Activated B cell treated with CpG ODN at 0.5 μM for 24 hours (primary cell): ENCODE measurements at places on chromosomes 12 and 14.

- no peaks in the 10 kb centered on the region for H3K27me3 ChIP-seq
- no peaks in the 10 kb centered on the region for H3K36me3 ChIP-seq
- no peak overlapping the region for H3K27ac ChIP-seq
- no peak for DNase-seq
- H3K4me3 ChIP-seq: no peak overlapping the region
Measured at GRCh38 chr12:38695057-38695456, 210.3 kb downstream of the CPNE8 start.

- H3K27me3 ChIP-seq: no peaks in the 10 kb centered on the region
- H3K4me3 ChIP-seq: peak overlapping the region; percentile 84
- H3K36me3 ChIP-seq: peaks cover 5% of the 10 kb centered on the region
- peaks cover 44% of the 10 kb centered on the region for H3K4me1 ChIP-seq
- DNase-seq: peak; percentile 27
- H3K27ac ChIP-seq: peak overlapping the region; percentile 97
Measured at GRCh38 chr14:50363714-50364111, 33.0 kb downstream of the CDKL1 start.

- H3K27me3 ChIP-seq: peaks cover 5% of the 10 kb centered on the region
- no peaks in the 10 kb centered on the region for H3K36me3 ChIP-seq
- no peak overlapping the region for H3K4me3 ChIP-seq
- H3K4me1 ChIP-seq: no peaks in the 10 kb centered on the region
Measured at GRCh38 chr14:101022916-101023435, 119.5 kb upstream of the RTL1 start.

GRCh38 chr12:5064913-5065490, 21.3 kb downstream of the KCNA5 start:
- H3K4me1 ChIP-seq: no peaks in the 10 kb centered on the region
- H3K27me3 ChIP-seq: no peaks in the 10 kb centered on the region
- no peak overlapping the region for H3K4me3 ChIP-seq
- no peak overlapping the region for H3K27ac ChIP-seq

DNA sequence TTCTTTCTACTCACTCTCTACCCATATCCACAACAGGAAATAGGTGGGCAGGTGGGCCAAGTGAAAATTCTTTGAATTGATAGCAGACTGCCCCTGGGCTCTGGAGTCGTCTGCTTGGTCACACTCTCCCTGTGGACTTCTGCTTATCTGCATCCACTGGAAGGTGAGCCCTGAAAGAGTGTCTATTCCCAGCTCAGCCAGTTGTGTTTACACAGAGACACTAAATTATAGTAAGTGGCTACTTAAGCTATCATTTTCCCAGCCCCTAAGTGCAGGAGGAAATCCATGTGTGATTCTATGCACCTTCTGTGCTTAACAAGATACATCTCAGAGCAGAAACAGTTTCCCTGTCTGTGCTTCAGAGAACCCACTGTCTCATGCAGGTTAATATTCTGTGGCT, 338.4 kb downstream of the FUT8 start:
- no peak for DNase-seq
- H3K4me3 ChIP-seq: no peak overlapping the region
- H3K36me3 ChIP-seq: no peaks in the 10 kb centered on the region
- no peak overlapping the region for H3K27ac ChIP-seq
- no peaks in the 10 kb centered on the region for H3K27me3 ChIP-seq

DNA sequence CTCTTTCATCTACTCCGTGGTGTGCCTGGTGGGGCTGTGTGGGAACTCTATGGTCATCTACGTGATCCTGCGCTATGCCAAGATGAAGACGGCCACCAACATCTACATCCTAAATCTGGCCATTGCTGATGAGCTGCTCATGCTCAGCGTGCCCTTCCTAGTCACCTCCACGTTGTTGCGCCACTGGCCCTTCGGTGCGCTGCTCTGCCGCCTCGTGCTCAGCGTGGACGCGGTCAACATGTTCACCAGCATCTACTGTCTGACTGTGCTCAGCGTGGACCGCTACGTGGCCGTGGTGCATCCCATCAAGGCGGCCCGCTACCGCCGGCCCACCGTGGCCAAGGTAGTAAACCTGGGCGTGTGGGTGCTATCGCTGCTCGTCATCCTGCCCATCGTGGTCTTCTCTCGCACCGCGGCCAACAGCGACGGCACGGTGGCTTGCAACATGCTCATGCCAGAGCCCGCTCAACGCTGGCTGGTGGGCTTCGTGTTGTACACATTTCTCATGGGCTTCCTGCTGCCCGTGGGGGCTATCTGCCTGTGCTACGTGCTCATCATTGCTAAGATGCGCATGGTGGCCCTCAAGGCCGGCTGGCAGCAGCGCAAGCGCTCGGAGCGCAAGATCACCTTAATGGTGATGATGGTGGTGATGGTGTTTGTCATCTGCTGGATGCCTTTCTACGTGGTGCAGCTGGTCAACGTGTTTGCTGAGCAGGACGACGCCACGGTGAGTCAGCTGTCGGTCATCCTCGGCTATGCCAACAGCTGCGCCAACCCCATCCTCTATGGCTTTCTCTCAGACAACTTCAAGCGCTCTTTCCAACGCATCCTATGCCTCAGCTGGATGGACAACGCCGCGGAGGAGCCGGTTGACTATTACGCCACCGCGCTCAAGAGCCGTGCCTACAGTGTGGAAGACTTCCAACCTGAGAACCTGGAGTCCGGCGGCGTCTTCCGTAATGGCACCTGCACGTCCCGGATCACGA, 2.2 kb downstream of the SSTR1 start:
- no peaks in the 10 kb centered on the region for H3K4me1 ChIP-seq
- no peak overlapping the region for H3K27ac ChIP-seq
- no peak overlapping the region for H3K4me3 ChIP-seq
- H3K36me3 ChIP-seq: peaks cover 2% of the 10 kb centered on the region
- DNase-seq: no peak

DNA sequence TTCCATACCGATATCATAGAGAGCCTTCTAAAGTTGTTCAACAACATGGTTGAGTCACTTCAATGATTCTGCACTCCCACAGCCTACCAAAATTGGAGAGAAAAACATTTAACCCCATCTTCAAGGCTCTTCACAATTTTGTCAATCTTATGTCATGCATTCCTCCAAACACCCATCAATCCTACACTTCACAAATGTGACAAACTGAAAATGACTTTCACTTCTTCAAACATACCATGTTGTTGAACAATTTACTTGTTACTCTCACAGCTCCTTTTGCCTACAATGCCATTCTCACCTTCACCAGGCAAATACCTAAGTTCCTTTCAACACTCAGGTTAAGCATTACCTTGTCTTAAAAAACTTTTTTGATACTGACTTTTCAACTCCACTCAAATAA, 88.0 kb downstream of the OSBPL8 start:
- no peak overlapping the region for H3K27ac ChIP-seq
- peaks cover 12% of the 10 kb centered on the region for H3K4me1 ChIP-seq
- no peak for DNase-seq
- H3K27me3 ChIP-seq: no peaks in the 10 kb centered on the region

DNA sequence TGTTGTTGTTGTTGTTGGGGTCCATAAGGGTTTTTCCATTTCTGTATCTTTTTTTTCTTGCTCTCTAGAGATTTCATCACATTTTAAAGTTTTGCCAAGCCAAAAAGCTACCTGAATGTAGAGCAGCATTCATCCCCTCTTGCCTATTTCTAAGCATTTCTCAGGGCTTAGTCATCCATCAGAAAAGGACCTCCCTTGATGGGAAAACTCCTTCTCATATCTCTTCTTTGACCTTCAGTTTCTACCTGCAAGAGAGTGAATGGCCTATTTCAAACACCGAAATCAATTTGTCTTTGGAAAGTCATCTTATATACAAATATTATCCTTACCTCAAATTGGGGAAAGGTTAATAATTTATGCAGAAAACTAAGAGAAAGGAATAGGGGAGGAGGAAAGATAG, 4.5 kb downstream of the MYBPC1 start:
- H3K27me3 ChIP-seq: no peaks in the 10 kb centered on the region
- no peak for DNase-seq
- no peak overlapping the region for H3K27ac ChIP-seq

- DNase-seq: no peak
- no peaks in the 10 kb centered on the region for H3K36me3 ChIP-seq
- no peak overlapping the region for H3K4me3 ChIP-seq
- H3K27me3 ChIP-seq: no peaks in the 10 kb centered on the region
- H3K27ac ChIP-seq: no peak overlapping the region
- H3K4me1 ChIP-seq: no peaks in the 10 kb centered on the region
Measured at GRCh38 chr14:43204816-43205215, 1302.3 kb downstream of the FSCB start.

DNA sequence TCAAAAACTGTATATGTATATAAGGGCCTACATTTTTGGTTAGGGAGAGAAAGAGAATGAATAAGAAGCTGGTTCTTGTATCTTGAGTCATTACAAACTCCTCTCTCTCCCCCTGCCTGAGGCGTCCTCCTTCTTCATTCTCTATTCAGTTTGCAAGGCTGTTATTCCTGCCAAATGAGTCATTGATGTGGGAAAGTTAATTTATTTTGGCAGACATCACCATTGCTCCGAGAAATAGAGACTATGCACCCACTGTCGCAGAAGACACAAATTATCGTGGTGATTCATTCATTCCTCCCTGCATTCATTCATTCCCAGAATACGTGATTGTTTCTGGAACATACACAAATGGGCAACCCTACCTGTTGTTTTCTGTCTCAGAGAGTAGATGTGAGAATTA, 112.5 kb upstream of the MED13L start:
- peaks cover 7% of the 10 kb centered on the region for H3K4me1 ChIP-seq
- H3K36me3 ChIP-seq: no peaks in the 10 kb centered on the region
- no peak for DNase-seq
- peaks cover 3% of the 10 kb centered on the region for H3K27me3 ChIP-seq
- H3K4me3 ChIP-seq: no peak overlapping the region
